ENCODE measurements at places on chromosomes 6 and 20.

DNA sequence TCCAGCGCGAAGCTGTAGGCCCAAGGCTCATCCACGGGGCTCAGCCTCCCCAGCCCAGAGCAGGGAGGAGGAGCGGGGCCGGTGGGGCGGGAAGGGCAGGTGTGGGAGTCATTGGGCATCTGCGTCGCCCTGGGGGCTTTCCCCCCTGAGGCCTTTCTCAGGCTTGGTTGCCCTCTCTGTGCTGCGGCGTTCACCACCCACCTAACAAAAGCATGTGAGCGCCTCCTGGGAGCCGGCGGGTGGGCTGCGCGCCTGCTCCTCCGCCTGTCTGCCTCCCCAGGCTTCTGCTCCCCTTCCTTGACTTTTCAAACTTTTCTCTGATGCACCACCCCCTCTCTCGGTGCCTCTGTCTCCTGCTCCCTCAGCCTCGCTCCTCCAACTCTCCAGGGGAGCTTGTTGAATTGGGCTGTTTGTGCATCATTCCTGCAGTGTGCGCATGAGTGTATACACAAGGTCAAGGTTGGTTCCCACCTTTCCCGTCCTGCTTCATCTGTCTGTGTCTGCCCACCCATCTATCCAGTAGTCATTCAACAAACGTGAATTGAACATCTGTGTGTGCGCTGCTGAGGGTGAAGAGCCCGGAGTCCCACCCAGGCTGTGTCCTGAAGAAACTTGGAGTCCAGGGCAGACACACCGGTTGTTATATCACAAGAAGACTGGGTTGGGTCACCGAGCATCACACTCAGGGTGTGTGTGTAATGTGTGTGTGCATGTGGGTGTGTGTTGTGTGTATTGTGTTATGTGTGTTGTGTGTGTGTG, 82.4 kb upstream of the NNAT start:
- DNase-seq, result no peak

GRCh38 chr6:1024587-1024986, 287.3 kb upstream of the FOXQ1 start:
- no peak for DNase-seq

- no peak for DNase-seq
Measured at GRCh38 chr20:3071610-3072529, at the start of gene OXT. Gene OXT, plus strand, starts transcription at chr20:3071620. Its CDS starts 36 bp downstream, at chr20:3071656.

GRCh38 chr20:48737434-48738093, 90.2 kb downstream of the PREX1 start:
- no peak for DNase-seq

Measured in fibroblast of pulmonary artery (primary cell).